ENCODE measurements at places on chromosomes 5 and 9.

- DNase-seq: no peak
Observed at GRCh38 chr5:31048282-31049270, 144.9 kb upstream of the CDH6 start.

- no peak for DNase-seq
Observed at GRCh38 chr9:26813247-26813646, 79.4 kb downstream of the CAAP1 start.

DNA sequence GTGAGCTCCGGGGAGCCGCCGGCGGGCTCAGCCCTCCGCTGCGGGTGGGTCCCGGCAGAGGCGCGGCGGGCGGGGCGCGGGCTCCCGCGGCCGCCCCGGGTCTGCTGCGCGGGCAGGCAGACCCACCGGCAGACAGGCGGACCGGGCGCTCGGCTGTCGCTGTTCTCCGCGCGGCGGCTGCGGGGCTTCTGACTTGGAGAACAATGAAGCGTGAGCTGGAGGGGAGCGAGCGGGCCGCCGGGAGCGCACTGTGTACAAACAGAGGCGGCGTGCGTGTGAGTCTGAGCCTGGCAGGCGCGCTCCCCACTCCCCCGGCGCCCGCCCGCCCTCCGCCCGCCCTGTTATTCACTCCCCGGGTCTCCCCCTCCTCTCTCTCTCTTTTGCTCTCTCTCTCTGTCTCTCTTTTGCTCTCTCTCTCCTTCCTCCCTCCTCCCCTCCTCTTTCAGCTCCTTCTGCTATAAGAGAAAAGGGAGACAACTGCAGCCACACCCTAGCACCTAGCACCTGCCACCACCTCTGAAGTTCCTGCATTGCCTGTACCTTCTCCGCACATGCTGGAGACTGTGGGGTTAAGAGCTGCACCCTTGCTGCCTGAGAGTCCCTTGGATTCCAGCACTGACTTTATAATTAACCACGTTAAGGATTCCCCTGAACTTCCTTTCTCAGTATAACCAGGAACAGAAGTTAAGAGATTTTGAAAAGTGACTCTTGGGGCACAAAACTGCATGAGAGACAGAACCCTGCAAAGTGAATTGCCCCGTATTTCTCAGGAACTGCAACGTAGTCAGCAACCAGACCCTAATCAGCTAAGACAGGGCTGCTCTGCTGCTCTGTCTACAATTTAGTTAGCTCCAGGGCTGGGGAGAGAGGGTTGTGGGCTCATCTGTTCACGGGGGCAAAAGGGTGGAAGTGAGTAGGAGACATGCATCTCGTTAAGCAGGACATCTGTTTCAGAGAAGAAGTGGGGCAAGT is at the start of gene EDIL3:
EDIL3 (minus strand) TSS at position 277 of the 972 bp plus-strand sequence. CDS start 506 bp downstream, outside the sequence.
- DNase-seq: no peak

DNA sequence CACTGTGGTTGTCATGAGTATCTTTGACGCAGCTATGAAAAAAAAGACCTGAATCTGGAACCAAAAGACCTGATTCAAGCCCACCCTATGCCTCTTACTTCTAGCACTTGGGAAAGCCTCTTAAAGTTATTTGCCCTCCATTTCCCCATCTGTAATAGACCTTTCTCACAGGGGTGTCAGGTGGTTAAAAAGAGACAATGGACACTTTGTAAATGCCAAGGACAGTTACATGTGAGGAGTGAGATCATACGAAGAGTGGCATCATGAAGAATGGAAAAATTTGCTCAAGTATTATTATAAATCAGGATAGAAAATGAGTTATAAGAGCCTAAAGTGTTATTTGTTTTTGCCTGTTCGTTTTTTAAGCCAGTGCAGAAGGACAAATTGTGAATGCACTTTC is 46.5 kb downstream of the ACTL7B start:
- no peak for DNase-seq

- no peak for DNase-seq
Observed at GRCh38 chr9:34686732-34687131, 4.3 kb downstream of the CCL19 start.

DNA sequence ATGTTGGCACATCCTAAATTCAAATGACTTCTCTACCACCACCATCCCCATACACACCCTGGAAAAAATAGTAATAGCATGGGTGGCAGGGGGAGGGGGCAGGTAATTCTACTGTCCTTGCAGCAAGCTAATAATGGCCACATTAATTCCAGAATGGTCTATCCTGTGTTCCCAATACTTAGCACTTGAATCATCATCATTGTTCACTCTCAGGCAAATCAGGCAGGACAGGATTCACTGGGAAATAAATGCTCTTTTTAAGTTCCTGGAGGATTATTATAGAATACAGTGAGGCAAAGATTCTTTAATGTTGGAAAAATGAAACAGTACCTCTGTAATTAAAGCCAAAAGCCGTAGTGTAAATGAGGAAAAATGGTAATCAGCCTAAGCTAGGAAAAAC is 254.5 kb downstream of the ARRDC3 start:
- DNase-seq: no peak

- DNase-seq: no peak
Observed at GRCh38 chr5:108720391-108720790, 27.3 kb upstream of the FER start.

GRCh38 chr5:173720286-173720952 is 104.0 kb upstream of the BOD1 start:
- DNase-seq: no peak

GRCh38 chr5:41087461-41087860 is 16.3 kb upstream of the MROH2B start:
- DNase-seq: no peak

GRCh38 chr9:107316795-107317661 is 33.9 kb downstream of the RAD23B start:
- peak; percentile 42 for DNase-seq

DNA sequence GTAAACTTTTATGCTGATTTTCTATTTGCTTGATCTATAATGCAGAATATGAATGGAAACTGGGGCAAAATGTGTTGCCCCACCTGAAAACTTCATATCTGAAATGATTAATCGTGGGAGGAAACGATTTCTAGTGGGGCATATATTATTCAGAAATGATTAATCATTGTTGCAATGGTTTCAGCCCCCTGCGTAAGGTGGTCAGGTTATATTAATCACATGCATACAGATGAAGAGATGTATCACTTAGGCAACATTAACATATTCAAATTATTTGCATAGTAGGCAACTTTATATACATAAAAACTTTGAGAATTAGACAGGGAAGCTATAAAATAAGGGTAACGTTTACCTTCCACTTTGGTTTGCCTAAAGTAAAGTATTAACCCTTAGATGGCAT is 49.8 kb downstream of the LSM11 start:
- no peak for DNase-seq

GRCh38 chr5:171496456-171496855 is 77.0 kb downstream of the FGF18 start:
- DNase-seq: no peak

DNA sequence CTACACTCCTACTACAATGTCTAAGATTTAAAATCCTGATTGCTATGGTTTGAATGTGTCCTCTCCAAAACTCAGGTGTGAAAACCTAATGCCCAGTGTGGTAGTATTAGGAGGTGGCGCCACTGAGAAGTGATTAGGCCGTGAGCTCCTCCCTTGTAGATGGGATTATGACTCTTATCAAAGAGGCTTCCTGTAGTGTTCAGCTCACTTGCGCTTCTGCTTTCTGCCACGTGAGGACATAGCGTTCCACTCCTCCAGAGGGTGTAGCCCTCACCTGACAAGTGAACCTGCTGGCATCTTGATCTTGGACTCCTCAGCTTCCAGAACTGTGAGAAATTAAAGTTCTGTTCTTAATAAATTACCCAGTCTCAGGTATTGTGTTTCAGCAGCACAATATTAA is 33.0 kb upstream of the WHRN start:
- DNase-seq: peak; percentile 50

GRCh38 chr5:175658299-175659145 is 651 bp downstream of the HRH2 start:
- DNase-seq: no peak

DNA sequence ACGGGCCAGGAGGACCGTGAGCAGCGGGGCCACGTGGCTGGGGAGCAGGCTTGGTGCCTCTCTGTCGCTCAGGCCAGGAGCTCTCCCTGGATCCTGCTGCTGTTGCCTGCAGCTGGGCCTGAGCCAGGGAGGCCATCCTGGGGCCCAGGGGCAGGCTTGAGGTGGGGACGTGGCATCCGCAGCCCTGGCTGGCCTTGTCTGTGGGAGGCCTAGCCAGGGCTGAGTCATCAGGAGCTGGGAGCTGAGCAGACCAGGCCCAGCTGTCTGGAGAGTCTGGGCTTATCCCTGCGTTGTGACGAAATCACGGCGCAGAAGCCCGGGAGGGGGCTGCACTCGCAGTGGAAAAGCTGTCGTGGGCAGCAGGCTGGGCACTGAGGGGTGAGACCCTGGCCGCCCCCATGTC is 138.8 kb upstream of the COL5A1 start:
- no peak for DNase-seq

- no peak for DNase-seq
Observed at GRCh38 chr9:115891929-115892328, 261.7 kb upstream of the PAPPA start.

DNA sequence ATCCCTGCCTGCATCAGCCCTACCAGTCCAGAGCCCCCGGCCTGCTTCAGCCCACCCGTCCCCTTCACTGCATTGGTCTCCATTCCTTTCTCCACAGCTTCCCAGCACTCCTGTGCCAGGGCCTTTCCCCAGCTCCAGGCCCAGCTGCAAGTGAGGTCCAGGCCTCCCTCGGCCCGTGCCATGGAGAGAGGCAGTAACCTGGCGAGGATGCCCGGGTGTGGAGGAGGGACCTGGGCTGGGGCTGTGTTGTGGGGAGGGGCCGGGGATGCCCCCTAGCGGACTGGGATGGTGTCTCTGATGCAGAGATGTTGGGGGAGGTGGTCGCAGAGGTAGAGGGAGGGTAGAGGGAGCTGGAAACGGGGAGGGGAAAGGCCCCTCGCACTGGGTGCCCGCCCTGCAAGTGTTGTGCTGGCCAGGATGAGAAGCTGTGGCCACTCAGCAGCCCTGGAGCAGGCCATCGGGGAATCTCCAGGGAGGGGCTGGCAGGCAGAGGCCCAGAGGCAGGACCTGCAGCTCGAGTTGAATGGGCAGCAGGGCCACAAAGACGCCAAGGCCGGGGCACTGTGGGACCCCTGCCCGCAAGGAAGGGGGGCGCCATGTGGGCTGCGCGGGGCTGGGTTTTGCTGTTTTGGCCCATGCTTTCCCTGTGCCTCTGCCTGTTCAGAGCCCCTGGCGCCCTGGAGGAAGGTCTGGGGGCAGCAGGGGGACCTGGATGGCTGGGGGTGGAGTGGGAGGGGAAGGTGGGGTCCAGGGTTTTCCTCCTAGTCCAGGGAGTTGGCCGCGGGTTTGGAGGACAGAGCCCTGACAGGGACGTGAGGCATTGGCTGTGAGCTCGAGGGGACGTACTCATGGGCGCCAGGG is 26.0 kb upstream of the NKD2 start:
- no peak for DNase-seq

DNA sequence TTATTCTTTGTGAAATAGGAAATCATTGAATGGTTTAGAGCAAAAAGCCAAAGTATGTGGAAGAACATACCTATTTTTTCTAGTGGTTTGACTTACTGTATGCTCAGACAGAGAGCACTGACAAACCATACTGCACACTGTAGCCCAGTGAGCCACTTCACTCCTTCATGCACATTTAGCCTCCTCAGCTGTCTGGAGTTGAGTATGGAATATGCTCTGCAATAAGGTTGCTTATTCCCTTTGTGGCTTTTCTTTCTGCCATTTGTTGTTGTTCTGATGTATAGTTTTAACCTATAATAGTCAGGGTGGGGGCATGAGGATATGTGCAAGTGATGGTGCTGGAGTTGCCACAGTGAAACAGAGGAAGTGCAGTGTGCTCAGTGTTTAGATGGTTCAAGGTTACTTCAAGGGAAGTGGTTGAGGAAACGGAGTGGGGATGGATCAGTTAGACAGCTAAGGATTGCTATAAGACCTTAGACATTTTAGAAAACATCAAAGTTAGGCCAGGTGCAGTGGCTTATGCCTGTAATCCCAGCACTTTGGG is 100.7 kb downstream of the CDC42SE2 start:
- no peak for DNase-seq

DNA sequence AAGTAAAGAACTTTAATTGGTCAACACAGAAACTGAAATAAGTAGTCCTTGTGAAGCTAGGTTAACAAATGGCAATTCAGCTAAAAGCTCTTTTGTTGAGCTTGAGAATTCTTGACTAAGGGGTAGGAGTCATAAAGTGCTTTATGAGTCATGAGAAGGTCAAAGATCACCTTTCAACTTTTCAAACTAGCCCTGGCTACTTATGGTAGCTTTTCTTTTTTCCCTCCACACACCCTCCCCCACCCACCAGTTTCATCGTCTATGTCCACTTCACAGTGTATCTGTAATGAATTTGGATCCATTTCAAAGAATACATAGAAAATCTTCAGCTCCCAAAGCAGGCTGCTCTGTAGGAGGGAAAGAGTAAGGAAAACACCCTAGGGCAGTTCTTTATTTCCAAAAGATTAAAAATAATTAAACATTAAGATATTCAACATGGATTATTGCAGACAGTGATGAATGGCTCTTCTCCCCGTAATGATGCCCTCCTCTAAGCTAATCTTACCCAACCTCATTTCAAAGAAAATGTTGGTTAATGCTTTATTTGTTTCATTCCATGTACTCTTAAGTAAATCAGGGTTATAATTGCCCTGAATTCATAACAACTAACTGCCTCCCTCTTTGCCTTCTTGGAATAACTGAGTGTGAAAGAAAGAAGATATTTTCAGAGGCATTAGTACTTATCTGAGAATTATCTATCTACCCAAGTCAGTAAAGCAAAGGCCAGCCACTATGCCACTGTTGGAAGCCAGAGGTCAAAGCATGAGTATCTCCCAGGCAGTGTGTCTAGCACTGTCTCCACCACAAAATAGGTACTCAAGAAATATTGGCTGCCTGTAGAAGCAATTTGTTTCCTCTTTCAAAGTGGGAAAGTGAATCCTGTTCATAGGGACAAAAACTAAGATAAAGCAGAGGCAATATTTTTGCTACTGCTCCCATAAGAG is 290.6 kb downstream of the PIK3R1 start:
- DNase-seq: no peak

GRCh38 chr5:154101184-154101583 is 62.4 kb downstream of the MFAP3 start:
- DNase-seq: no peak

GRCh38 chr5:138752951-138753793 is at the start of gene CTNNA1:
TSS of gene CTNNA1 (plus strand) at chr5:138753425. CDS start at chr5:138781925, 28,500 bp downstream.
- no peak for DNase-seq

DNA sequence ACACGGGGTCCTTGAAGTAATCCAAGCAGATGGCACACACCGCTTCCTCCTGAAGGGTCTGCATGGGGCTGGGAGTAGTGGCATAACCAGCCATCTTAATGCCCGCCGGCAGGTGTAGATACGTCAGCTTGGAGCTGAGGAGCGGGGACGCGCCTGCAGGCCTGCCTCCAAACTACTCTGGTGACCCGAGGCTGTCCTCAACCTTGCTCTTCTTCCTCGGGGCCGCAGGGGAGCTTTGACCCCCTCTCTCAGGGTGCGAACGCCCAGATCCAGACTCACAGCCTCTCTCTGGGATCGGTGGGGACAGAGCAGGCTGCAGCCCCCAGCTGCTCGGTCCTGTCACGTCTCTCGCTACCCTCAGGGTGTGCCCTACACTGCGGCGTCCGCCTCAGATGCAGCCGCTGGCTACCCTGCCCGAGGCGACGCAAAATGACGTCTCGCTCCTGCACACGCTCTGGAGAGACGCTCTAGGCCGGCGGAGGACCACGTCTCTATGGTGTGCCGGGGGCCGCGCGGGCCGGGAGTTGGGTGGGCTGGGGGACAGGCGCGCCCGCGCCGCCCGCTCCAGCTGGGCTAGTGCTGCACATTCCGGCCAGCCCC is at the start of gene TRIM52:
TRIM52 (minus strand) TSS at position 424 of the 600 bp plus-strand sequence; CDS start at position 94, 330 bp downstream.
- DNase-seq: peak; percentile 93
